ENCODE measurements at places on chromosomes 5 and 9. TPM values are rescaled to one million over a fixed set of nuclear protein-coding genes. Genes with fewer than 3 reads are reported as not detected.

The ATOX1 gene
- 88.4 TPM for polyA plus RNA-seq

The COL27A1 gene
- polyA plus RNA-seq, result 45.2 TPM

DNA sequence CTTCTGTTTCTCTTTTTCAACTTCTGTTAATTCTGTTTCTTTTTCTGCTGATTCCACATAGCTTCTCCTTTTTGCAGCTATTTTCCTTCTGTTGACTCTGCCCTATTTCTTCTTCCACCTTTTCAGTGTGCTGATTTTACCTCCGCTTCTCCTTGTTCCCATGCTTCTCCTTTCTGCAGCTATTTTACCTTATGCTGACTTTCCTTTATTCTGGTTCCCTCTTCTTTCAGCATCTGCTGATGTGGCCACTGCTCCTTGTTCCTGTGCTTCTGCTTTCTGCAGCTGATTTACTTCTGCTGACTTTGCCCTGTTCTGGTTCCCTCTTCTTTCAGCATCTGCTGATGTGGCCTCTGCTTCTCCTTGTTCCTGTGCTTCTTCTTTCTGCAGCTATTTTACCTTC, 58.8 kb downstream of the HACD4 start:
- no peak for DNase-seq

GRCh38 chr5:141570655-141571054, 48.1 kb downstream of the DIAPH1 start:
- no peak for DNase-seq

GRCh38 chr9:110809038-110809595, 140.5 kb downstream of the MUSK start:
- DNase-seq, result no peak

DNA sequence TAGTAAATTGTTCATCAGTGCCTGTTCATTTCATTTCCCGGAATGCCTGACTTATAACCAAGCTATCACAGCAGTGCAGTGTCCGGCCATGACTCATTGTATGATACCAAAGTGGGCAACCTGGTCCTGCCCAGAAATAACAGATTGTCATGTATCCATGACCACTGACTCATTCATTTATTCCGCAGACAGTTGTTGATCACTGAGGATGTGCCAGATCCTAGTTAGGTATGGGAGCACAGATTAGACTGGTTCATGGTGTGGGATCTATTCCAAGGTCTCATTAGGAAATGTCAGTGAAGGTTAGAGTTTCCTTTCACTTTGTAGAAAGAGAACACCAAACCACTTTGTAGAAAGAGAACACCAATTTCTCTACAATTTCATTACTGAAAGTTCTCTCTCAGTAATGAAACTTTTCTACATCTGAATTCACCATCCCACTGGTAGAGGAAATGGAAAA, 8.7 kb downstream of the NREP start:
- DNase-seq, result no peak

GRCh38 chr9:15317836-15318235, 10.8 kb upstream of the TTC39B start:
- no peak for DNase-seq

- DNase-seq, result no peak
These were observed 10.1 kb upstream of the MARVELD2 start for GRCh38 chr5:69404659-69405330.
